ENCODE measurements at places on chromosomes 4 and X.

- DNase-seq: no peak
Observed at GRCh38 chr4:24001486-24002329, 111.9 kb upstream of the PPARGC1A start.

DNA sequence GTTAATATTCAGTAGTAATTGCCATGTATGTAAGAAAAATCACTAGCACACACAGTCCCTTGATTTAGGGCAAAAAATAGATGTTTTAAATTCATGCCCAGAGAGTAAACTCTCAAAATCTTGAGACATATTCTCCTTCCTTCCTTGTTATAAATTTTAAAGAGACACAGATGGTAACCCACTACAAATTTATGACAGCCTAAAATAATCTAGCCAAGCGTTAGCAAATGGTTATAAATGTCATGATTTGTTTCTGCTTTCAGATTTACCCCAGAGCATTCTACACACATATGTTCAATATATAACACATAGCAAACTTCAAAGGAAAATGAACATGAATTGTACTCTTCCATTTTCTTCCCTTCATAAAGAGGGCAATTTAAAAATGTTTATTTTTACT lies 540.3 kb downstream of the TLL1 start:
- no peak for DNase-seq

DNA sequence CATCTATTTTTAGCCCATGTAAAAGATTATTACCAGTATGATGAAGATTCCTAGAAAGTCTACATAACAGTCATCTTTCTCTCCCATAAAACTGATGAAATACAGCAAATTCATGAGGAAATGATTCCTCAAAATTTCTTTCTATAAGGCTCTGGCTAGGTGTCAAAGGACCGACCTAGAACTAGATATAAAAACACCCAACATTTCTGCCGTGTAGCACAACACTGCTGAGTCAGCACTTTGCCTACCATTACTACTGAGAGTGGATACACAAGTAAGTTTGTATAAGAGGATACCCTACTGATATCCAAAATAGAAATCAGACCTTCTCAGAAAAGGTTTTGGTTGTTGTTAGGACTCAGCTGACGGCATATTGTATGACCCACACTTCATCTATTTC lies 24.7 kb downstream of the TMEM47 start:
- no peak for DNase-seq

DNA sequence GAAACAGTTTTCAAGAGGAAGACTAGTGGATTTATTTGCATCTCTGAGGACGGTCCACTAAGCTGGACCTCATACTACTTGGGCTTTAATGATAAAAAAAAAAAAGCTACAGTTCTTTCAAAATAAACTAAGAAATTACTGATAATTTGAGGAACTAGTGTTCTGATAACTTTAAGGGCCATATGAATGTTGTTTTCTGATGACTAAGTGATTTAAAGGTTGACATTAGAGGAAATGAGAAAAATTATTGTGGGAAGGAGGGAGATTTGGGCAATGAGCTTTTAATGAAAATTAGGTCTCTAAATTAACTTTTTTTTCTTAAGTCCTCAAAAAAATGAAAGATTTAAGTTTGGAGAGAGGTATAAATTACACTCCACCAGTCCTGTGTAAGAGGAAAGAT lies 60.8 kb upstream of the IL2 start:
- DNase-seq: no peak

GRCh38 chrX:96002431-96002830 lies 682.2 kb upstream of the DIAPH2 start:
- DNase-seq: no peak

GRCh38 chr4:1523033-1523432 lies 116.8 kb upstream of the NKX1-1 start:
- DNase-seq: no peak

DNA sequence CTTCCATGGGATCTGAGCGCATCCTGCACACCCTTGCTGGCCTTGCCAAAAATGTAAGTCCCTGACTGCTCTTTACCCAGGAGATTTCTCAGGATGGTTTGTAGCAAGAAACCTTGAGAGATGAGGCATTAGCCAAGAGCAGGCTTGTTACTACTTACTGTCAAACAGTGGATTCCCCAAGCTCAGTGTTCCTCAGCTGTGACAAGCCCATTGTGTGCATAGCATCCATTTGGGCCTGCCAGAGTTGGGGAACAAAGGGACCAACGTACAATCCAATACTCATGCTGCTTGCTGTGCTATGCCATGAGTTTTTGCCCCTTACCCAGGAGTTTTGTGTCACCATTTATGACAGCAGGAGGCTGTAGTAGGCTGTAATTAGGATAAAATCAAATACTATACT lies 267.6 kb downstream of the TENM3 start:
- no peak for DNase-seq

DNA sequence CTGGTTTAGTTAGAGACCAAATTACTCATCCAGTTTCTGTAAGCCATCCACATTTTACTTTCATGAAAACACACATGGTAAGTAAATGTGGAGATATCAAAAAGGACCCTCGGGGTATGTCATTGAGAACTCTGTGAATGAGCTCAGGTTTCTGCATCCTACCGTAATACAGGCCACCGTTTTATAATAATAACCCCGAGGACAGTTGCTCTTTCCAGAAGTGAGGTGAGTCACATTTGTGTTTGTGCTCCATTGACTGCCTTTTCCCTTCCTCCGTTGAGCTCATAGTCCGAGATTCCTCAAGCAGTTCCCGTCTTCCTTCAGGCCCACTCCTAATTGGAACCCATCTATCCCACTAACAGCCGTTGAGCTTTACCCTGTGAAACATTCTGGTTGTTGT lies 95.3 kb downstream of the GRID2 start:
- no peak for DNase-seq

DNA sequence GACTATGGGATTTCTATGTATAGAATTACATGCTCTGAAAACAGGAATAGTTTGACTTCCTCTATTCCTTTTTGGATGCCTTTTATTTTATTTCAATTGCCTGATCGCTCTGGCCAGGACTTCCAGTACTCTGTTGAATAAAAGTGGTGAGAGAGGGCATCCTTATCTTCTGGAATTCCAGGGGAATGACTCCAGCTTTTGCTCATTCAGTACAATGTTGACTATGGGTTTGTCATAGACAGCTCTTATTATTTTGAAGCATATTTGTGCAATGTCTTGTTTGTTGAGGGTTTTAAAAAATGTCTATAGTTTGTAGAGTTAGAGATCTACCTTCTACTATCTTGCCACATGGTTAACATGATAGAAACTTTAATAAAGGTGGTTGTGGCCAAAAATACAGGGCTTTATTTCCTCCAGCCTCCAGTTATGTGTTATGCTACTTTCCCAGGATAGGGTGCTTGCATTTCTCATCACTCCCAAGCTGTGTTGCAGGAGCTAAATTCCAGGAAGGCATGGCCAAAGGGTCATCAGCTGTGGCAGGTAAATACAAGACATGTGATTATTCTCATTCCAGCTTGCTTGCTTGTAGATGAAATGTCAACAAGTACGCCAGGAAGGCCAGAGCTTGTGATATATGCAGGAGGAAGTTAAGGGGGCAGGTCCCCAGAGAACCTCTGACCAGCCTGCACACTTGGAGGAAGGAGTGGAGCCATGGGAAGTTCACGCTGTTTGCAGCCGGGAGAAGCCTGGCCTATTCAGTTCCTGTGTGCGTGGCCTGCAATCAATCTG lies 142.4 kb upstream of the CPXCR1 start:
- no peak for DNase-seq

DNA sequence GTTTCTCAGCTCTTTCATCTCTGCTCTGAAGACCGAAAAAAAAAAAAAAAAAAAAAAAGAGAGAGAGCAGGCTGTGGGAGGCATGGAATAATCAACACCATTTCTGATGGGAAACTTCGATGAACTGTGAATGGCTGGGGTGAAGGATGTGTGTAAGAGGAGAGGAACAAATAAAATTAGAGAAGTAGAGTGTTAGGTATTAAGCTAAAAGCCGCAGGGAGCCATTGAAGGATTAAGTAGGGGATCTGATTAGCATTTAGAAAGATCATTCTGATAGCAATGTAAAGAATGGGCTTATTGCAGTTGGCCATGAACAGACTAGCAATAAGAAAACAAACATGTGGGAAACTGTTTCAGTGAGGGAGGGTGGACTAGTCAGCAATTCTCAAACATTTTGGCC lies 33.6 kb upstream of the JADE1 start:
- DNase-seq: no peak

DNA sequence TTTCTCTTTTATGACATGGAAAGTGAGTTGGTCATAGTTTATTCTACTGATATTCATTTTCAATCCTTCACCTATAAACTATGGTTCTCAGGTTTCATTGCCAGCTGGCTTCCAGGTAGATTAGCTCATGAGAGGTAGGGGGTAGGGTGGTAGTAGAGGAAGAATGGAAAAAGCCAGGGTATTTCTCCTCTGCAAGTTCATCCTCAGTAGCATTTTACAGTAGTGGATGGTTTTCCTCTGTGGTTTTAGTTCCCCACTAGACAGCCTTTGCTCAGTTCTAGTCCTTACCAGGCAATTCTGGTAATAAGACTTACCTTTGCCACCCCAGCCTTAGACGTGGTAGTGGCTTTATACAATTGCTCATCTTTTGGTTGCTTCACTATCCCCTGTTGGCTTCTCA lies 8.9 kb upstream of the NAA11 start:
- DNase-seq: no peak
